CD4-positive, alpha-beta T cell treated with Interleukin-4 for 4 hours (primary cell): ENCODE measurements at places on chromosomes 1 and 21.

DNA sequence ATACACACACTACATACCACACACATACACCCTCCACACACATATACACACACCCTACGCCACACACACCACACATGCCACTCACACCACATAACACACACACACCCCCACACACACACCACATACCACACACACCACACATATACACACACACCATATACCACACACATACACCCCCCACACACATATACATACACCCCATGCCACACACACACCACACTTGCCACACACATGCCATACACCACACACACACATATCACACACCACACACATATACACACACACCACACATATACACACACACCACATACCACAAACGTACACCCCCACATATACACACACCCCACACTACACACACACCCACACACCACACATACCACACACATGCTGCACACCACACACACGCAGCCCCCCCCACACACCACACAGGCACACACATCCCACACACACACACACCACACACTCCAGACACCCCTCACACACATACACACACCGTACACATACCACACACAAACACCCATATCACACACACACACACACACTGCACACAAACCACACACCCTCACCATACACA is 76.7 kb upstream of the TMPRSS2 start:
- no peak for DNase-seq

DNA sequence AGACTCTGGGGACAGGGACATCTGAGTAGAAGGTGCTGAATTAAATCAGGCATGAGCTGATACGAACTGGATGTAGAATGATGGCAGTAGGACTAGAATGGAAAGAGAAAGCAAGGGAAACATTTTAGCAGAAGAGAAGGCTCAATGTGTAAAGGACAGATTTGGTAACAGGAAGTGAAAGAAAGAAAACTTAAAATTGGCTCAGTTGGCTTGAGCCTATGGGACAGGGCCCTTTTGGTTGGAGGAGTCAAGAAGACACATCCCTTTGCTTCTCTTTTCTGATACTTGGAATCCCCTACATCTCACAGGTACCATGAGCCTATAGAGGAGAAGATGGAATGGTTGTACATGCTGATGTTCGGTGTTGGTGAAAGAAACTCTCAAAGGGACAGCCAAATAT is 300.6 kb upstream of the PLXNA2 start:
- no peak for DNase-seq

GRCh38 chr1:67556297-67556900 is 126.2 kb upstream of the SERBP1 start:
- DNase-seq, result no peak

DNA sequence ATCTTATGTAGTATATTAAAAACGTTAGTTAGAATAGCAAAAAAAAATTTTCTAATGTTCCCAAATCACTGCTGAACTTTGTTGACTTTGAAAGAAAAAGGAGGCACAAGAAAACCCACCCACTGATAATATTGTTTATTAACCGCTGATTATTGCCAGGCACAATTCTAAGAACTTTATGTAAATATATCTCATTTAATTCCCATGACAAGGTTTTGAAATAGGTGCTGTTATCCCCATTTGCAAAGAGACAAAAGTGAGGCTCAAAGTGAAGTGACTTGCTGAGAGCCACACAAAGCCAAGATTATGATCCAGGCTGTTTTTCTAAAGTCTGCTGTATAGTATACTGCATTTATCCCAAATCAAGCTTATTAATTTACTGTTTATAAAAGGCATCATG is 56.4 kb downstream of the SASS6 start:
- no peak for DNase-seq

DNA sequence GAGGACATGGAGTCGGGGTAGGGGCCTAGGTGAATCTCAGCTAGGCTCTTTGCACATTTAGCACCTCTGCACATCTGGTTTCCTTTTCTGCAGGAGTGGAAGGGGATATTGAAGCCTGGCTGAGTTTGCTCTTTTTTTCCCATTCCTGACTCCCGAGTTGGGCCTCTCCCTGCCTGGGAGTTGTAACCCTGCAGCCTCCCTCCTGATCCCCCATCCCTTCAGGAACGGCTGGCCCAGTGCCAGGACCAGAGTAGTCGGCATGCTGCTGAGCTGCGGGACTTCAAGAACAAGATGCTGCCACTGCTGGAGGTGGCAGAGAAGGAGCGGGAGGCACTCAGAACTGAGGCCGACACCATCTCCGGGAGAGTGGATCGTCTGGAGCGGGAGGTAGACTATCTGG is 836 bp downstream of the OLFML3 start:
- no peak for DNase-seq

GRCh38 chr1:36256558-36257374 is 32.5 kb downstream of the THRAP3 start:
- DNase-seq, result no peak

- no peak for DNase-seq
These were observed 2.2 kb upstream of the UBXN10 start for GRCh38 chr1:20183616-20184271.

GRCh38 chr1:227559499-227559898 is 3.9 kb upstream of the ZNF678 start:
- DNase-seq, result no peak

- DNase-seq, result no peak
These were observed 79.9 kb upstream of the RBM34 start for GRCh38 chr1:235240960-235241359.
